ENCODE measurements at places on chromosomes 16 and 17. TPM values are rescaled to one million over a fixed set of nuclear protein-coding genes. Genes with fewer than 3 reads are reported as not detected.

AGRP gene
- not detected for total RNA-seq

- H3K4me1 ChIP-seq = no peaks in the 10 kb centered on the region
- no peak overlapping the region for H3K27ac ChIP-seq
- no peak for DNase-seq
- H3K27me3 ChIP-seq = peaks cover 3% of the 10 kb centered on the region
- H3K4me3 ChIP-seq = no peak overlapping the region
- H3K36me3 ChIP-seq = no peaks in the 10 kb centered on the region
These were observed 24.8 kb upstream of the SIAH1 start for GRCh38 chr16:48409839-48410632.

DECR2 gene
- 8.5 TPM for total RNA-seq

KRTAP2-1 gene
- not detected for total RNA-seq

SNAI3 gene
- 2.5 TPM for total RNA-seq

DNA sequence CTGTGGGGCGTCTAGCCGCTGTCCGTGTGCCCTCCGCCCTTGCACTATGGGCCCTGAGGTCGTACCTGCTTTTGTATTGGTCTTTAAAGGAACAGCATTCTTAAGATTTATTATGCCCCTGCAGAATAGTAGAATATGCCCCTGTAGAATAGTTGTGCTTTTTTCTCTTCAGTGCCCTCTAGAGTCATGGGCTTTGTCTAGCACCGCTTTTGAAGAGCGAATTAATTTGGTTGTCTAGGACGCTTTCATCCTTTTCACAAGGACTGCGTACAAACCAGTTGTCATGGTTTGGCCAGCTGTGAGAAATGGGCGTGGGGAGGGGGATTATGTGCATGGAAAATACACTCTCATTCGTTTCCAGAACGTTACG is 621 bp downstream of the CEP95 start:
- H3K36me3 ChIP-seq = peaks cover 77% of the 10 kb centered on the region
- H3K4me1 ChIP-seq = peaks cover 28% of the 10 kb centered on the region
- peaks cover 6% of the 10 kb centered on the region for H3K27me3 ChIP-seq
- peak; percentile 17 for DNase-seq

GRCh38 chr17:80349151-80349651 is 65.8 kb upstream of the ENDOV start:
- H3K36me3 ChIP-seq = no peaks in the 10 kb centered on the region
- no peak overlapping the region for H3K27ac ChIP-seq

- no peaks in the 10 kb centered on the region for H3K36me3 ChIP-seq
- no peak overlapping the region for H3K4me3 ChIP-seq
- H3K27ac ChIP-seq = no peak overlapping the region
- no peak for DNase-seq
- H3K27me3 ChIP-seq = peaks cover 12% of the 10 kb centered on the region
These were observed 45.4 kb upstream of the MYOCD start for GRCh38 chr17:12620200-12620720.

ABCA8 gene
- not detected for total RNA-seq

DNA sequence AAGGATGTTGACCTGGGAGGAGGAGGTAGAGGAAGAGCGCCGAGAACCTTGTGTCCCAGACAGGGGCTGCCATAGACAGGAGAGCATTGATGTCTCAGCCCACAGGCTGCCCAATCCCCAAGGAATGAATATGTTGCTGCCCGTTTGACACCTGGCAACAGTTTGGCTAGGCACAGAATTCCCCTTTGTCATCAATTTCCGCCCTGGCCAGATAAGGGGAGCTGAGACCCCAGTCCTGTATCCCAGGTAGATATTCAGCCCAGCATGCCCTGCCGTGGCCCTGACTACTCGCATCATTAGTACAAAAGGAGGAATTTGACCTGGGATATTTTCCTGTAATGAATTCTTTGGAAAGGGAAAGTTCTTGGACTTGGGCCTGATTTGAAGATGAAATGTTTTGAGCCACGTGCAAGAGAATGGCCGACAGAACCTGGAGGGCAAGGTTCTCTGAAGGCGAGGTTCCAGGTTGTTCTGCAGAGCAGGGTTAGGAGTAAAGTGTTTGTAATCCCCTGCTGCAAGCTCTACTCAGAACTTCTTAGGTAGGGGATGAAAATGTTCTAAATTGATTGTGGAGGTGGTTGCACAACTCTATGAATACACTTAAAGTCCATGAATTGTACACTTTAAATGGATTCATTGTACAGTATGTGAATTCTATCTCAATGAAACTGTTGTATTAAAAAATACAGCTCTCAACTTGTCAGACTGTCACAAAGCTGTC is 108.8 kb downstream of the SOCS1 start:
- no peak overlapping the region for H3K27ac ChIP-seq
- no peaks in the 10 kb centered on the region for H3K27me3 ChIP-seq
- H3K4me1 ChIP-seq = peaks cover 6% of the 10 kb centered on the region
- peaks cover 23% of the 10 kb centered on the region for H3K36me3 ChIP-seq

TP53TG3C gene
- total RNA-seq = not detected

DNA sequence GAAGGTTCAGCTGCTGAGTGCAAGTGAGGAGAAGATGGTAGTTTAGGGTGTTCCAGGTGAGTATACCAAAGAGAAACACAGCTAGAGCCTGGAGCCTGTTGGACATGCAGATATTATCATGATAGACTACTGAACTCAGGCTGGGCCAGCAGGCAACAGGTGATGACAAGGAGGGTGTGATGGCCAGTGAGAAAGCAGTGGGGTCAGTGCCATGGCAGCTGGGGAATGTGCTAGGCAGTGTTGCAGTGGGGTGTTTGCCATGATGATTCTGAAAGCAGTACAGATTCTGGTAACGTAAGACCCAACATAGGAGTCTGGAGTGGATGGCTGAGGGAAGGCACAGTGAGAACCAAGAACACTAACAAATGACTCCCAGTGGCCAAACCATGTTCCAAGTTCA is 57.4 kb downstream of the SHISA6 start:
- no peak for DNase-seq
- H3K27me3 ChIP-seq = peaks cover 16% of the 10 kb centered on the region
- no peak overlapping the region for H3K27ac ChIP-seq
- no peak overlapping the region for H3K4me3 ChIP-seq

FOXL1 gene
- total RNA-seq = not detected

DNA sequence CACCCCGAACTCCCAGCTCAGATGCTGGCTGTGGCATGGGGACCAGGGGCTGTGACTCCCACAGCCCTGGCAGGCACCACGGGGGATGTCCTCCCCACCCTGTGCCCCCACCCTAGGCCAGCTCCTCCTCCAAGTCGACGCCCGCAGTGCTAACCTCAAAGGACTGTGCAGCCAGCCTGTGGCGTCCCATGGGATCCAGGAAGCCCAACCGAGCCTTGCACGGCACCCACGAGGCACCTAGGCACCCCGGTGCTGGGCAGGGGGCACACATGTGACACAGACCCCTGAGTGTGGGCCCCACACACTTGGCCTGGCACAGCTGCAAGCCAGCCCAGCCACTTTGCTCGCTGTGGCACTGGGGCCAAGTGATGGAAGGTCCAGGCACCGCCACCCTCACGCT is 3.9 kb downstream of the GCGR start:
- peaks cover 27% of the 10 kb centered on the region for H3K27me3 ChIP-seq
- peaks cover 2% of the 10 kb centered on the region for H3K4me1 ChIP-seq
- DNase-seq = no peak
- no peak overlapping the region for H3K4me3 ChIP-seq
- no peaks in the 10 kb centered on the region for H3K36me3 ChIP-seq

KCNG4 gene
- total RNA-seq = not detected

- no peaks in the 10 kb centered on the region for H3K27me3 ChIP-seq
- no peak overlapping the region for H3K4me3 ChIP-seq
- H3K4me1 ChIP-seq = no peaks in the 10 kb centered on the region
- DNase-seq = no peak
- no peak overlapping the region for H3K27ac ChIP-seq
These were observed 23.1 kb downstream of the MPHOSPH6 start for GRCh38 chr16:82146957-82147356.

DNA sequence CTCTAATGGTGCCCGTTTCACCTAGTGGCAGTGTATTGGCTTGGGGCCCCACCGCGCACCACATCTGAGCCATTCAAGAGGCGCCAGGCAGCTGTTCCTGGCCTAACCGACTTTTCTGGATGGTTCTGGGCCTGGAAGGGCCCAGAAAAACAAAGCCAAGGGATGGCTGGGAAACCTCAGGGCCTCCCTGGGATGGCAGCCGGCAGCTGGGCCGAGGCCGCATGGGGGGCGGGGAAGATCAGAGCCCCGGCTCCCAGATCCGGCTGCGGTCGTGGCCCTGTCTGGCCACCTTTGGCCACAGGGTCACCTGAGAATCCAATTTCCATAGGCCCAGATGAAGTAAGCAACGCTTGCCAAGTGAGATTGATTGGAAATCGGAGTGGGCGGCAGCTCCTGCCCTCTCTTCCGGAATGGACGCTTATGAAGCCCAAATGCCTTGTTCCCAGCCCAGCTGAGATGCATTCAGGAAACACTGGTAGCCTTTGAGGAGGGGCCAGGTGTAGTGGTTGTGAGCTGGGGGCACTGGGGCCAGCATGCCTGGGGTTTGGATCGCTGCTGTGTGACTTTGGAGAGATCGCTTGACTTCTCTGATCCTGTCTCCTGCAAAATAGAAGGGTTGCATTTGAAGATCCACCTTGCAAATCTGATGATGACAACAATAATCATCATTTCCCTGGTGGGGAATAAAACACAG is 163.8 kb upstream of the GSE1 start:
- H3K27ac ChIP-seq = peak overlapping the region; percentile 86
- H3K36me3 ChIP-seq = no peaks in the 10 kb centered on the region
- peak overlapping the region; percentile 86 for H3K4me3 ChIP-seq

EXOC3L1 gene
- total RNA-seq = not detected

DNA sequence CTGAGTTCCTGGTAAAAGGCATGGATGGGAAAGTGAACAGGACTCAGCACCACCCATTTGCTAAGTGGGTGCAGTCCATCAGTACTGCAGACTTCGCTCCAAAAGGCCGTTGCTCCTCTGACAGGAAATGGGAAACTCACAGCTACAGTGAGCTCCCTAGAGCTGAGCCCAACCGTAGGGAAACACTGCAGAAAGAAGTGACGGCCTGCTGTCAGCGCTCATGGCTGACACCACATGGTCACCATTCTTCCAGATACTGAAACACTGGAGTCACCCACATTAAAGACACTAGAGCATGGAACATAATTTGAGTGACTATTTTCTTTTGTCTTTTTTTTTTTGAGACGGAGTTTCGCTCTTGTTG is 31.9 kb downstream of the UBE2O start:
- no peak overlapping the region for H3K27ac ChIP-seq
- no peak overlapping the region for H3K4me3 ChIP-seq
- no peaks in the 10 kb centered on the region for H3K27me3 ChIP-seq
- peaks cover 20% of the 10 kb centered on the region for H3K4me1 ChIP-seq

All from naive thymus-derived CD8-positive, alpha-beta T cell (primary cell).